Stimulated activated CD4-positive, alpha-beta T cell treated with anti-CD3 and anti-CD28 coated beads, Interleukin-4, amount 100 ng/mL, for 48 hours (primary cell): ENCODE measurements at places on chromosomes 1 and 21.

DNA sequence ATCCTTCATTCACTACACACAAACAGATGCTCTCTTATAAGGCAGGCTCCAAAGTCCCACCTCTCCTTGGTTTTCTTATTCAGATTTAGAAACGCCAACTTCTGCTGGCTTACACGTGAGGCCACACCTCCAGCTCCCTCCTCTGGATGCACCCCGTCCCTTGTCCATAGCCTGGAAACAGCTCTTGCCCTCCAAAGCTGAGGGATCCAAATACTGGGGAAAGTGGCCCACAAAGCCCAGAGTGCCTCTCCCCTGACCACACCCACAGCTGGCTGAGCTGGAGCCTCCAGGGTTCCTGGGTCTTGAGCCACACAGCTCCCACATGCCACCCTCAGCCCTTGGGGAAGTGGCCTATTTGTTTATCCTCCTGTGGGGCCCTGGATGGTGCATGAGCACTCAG, 4.5 kb downstream of the LAD1 start:
- DNase-seq = no peak

DNA sequence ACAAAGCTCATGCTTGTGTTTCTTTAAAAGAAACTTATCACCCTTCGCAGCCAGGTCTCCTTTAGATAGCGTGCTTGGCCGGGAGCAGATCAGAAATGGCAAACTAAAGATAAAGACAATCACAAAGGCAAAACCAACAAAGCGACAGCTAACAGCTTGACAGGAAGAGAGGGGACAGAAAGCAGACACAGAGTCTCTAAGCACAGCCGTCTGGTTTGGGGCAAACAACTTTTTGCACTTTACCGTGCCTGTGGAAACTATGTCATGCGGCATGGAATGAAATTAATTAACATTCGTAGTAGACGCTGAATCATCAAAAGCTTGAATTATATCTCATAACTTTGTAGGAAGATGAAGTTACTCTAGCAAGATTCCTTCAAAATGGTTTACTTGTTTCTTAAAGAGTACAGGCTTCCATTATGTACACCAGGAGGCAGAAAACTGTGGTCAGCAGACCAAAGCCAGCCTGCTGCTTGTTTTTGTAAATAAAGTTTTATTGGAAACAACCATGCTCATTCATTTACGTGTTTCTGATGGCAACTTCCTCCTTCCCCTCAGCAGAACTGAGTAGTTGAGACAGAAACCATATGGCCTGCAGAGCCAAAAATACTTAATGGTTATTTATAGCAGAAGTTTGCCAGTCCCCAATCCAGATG, 183.2 kb downstream of the KIF26B start:
- DNase-seq = no peak

GRCh38 chr1:183920651-183921050, 115.7 kb downstream of the RGL1 start:
- DNase-seq = no peak

DNA sequence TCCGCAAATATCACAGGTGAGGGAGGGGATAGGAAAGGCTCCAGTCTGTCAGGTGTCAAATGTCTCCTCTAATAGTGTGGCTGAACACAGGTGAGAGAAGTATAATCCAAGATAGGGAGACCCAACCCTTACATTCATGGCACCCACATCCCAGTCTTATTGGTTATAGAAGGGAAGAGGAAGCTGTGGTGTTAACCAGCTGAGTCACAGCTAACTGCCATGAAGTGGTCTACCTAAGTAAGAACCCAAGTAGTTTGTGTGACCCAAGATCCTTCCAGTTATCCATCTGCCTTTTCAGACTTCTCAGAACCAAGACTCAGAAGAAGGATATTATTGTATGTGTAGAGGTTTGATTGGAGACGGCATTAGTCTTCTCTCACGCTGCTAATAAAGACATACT, 37.1 kb downstream of the DDAH1 start:
- DNase-seq = no peak

DNA sequence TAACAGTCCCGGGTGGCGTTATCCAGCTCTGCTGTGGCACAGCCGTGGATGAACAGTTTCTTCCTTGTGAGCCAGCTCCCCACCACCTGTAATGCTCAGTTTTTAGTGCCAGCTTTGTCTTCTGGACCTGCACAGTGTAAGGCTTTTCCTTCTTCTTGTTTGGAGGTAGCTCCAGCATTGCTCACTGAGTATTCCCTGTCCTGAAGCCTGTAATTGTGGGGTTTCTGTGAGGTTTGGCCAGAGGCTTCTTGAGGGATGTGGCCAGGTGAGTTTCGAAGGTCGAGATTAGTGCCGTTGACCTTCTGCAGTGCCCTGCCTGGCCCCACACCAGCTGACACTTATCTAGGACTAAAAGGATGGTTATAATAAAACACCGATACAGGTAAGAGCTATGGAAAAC, 75.0 kb downstream of the PBX1 start:
- no peak for DNase-seq

GRCh38 chr1:21280482-21280881, 9.8 kb downstream of the ECE1 start:
- DNase-seq = no peak

- DNase-seq = no peak
These were observed 16.0 kb downstream of the SH3BGR start for GRCh38 chr21:39467746-39468145.

DNA sequence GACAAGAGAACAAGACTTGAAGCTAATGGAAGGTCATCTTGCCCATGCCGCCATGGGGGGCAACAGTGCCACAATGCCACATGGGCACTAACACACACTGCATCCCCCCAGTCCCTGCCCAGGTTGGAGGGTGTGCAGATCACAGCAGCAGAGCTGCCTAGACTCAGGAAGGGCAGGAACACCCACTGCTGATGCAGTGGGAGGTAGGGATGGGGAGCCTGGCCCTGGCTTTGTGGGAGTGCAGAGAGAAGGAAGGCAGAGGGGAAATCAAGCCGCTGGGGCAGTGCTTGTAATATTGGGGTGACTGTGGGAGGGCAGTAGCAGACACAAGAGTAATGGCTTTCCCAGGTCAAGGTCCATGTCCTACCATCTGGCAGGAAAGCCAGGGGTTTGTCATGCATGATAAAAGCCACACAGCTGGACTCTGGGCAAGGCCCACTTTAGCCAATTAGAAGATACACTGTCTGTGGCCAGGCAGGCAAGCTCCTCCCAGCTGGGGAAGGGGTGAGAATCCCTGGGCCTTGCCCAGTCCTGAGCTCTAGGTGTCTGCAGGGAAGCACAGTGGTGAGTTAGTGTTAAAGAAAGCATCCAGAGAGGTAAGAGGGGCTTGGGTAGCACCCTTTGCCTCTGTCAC, 25.4 kb upstream of the MEF2D start:
- DNase-seq = no peak

- no peak for DNase-seq
These were observed 71.2 kb downstream of the LHX4 start for GRCh38 chr1:180301135-180301742.

DNA sequence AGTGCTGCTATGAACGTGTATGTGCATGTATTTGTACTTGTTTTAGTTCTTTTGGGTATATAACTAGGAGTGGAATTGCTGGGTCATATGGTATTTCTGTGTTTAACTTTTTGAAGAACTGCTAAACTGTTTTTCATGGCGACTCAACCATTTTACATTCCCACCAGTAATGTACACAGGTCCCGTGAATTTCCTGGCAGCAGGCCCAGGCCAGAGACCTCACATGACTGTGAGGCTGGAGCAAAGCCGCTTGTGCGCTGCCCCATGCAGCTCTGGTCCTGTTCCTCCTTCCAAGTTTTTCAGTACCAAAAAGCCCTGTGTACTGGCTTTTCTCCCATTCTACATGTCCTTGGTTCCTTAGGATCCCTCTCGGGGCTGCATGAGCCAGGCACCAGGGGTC, 29.6 kb downstream of the ACOT11 start:
- no peak for DNase-seq

DNA sequence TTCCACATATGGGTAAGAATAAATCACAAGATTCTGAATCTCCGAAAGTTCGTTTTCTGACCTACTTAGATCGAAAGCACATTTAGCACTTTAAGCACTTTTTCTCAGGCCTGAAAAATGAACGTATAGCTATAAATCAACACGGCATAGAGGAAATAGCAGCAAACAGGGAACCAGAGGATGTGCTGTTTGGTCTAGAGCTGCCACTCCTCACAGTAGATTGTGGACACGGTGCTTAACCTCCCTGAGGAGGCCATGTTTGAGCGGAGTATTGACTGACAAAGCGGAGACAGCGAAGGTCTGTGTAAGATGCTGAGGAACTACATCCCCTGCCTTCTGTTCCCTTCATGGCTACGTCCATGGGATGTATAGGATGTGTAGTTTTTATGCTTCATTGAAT, 452.8 kb upstream of the NCAM2 start:
- DNase-seq = no peak

- DNase-seq = no peak
These were observed 549.3 kb downstream of the NCAM2 start for GRCh38 chr21:21547368-21547953.

DNA sequence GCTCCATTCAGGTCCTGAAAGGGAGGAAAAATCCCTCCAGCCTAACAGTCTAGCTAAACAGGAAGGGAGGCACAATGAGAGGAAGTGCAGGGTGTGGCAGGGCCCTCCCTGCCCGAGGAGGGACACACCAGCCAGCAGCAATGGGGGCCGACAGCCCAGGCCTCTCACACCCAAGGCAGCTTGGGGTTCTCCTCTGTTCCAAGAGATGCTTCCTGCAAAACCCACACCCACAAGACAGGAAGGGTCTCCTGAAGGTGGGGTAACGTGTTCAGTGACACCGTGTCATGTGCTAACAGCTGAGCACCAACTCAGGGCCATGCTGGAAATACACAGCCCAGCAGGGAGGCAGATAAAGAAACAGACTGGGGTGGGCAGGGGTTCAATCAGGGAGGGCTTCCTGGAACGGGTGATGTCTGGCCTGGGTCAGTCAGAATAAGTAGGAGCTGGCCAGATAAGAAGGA, 10.2 kb downstream of the ECE1 start:
- no peak for DNase-seq

- no peak for DNase-seq
These were observed 128.4 kb downstream of the HIVEP3 start for GRCh38 chr1:41790351-41790750.

DNA sequence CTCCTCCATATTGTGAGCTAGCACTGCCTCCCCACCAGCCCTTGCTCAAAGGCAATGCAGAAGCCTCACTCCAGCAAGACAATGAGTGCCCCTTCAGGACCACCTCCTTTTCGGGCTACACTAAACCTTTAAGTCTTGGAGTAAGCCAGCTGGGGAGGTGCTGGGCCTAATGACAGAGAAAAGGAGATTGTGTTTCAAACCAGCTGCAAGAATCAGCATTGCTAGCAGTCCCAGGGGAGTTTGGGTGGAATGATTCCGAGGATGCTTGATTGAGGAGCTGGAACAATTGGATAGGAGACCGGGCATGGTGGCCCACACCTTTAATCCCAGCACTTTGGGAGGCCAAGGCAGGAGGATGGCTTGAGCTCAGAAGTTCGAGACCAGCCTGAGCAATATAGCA, 54.1 kb upstream of the GPR37L1 start:
- DNase-seq = no peak

GRCh38 chr21:44869781-44870747, 3.4 kb downstream of the PTTG1IP start:
- no peak for DNase-seq

DNA sequence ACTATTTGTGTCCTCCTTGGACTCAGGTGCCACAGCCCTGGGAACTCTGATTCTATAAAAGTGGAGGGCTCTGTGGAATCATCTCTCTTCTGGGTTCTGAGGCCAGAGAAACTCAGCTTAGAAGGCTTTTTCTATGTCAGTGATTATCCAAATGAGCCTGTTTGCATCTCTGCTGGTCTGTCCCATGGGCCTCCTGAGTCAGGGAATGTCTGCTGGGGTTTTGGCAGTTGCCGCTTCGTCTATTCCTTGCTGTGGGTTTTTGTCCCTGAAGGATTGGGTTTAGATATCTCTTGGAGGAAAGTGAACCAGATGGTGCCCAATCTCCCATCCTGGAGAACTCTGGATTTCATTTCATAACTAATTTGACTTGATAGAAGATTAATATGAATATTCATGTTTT, 297.6 kb downstream of the HHAT start:
- no peak for DNase-seq

DNA sequence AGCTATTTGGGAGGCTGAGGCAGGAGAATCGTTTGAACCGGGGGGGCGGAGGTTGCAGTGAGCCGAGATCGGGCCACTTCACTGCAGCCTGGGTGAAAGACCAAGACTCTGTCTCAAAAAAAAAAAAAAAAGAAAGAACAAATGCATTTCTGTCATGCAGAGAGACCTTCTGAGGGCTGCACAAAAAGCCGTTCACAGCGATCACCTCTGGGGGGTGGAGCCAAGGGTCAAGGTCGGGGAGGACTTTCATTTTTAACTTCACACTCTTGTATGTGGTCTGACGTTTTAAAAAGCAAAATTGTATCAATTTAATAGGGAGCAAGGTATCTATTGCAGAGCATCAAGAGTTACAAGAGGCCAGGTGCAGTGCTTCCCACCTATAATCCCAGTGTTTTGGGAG, 26.6 kb upstream of the CLDN14 start:
- DNase-seq = no peak

DNA sequence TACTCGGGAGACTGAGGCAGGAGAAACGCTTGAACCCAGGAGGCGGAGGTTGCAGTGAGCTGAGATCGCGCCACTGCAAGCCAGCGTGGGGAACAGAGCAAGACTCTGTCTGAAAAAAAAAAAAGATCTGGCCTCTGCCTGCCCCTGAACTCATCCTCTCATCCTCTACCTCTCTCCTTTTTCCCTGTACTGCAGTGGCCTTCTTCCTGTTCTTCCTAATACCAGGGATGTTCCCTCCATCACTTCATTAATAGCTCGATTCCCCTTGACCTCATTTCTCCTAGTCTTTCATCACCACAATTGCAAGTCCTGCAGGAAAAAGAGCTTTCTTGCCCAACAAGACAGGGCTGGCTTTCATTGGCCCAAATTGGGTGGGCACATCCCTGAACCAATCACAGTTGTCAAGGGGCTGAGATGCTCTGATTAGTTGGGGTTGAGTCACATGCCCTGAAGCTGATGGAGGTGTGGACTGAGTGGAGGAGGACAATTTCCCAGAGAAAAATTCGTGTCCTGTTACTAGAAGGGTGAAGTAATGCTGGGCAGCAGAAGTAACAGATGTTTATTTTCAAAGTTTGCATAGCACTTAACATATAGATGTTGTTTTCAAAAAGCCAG, 86.8 kb upstream of the PUM1 start:
- DNase-seq = no peak

DNA sequence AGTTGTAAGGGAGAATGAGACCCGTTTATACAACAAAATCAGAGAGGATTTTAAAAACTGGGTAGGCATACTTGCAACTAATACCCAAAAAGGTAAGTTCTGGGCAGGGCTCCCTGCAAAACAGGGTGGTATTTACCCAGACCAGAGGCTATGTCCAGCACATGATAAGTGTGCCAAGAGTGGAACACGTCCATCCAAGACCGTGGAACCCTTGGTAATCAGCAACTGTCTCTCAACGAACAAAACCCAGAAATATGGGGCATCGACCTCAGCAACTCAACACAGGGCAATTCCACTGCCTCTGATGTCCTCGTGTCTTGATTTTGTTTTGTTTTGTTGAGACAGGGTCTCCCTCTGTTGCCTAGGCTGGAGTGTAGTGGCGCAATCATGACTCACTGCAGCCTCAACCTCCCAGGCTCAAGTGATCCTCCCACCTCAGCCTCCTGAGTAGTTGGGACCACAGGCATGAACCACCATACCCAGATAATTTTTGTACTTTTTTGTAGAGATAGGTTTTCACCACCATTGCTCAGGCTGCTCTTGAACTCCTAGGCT, 26.7 kb upstream of the MX1 start:
- no peak for DNase-seq

- DNase-seq = no peak
These were observed 9.6 kb upstream of the SH2D1B start for GRCh38 chr1:162421258-162422164.
